ENCODE measurements at places on chromosomes 4 and X. TPM values are rescaled to one million over a fixed set of nuclear protein-coding genes. Genes with fewer than 3 reads are reported as not detected.

- DNase-seq, result no peak
These were observed 239.2 kb downstream of the DKK2 start for GRCh38 chr4:106796876-106797275.

Gene HMX1
- 0.39 TPM for total RNA-seq

Gene SLC10A4
- 8.4 TPM for total RNA-seq

DNA sequence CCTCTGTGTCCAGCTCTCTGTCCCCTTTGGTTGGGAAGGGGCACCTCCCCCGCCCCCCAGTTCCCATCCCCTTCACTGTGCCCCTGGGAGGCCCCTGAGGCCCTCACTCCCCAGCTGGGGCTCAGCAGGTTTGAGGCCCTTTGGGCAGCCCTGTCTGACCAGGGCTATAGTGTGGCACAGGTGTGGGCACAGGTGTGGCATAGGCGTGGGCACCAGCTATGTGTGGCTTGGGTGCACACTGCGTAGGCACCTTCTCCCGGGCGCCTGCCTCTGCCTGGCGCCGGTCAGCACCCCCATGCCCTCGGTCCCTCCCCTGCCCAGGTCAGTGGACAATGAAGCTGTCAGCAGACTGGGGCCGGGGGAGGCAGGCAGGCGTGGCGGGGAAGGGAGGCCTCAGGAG lies 7.5 kb upstream of the FGFR3 start:
- no peak for DNase-seq

GRCh38 chr4:163680386-163681098 lies 186.1 kb downstream of the TMA16 start:
- no peak for DNase-seq

Gene SPANXD
- not detected for total RNA-seq

GRCh38 chr4:186557486-186557885 lies 2.1 kb upstream of the MTNR1A start:
- no peak for DNase-seq

- no peak for DNase-seq
These were observed 449.7 kb downstream of the PCDH7 start for GRCh38 chr4:31169846-31170245.

Gene GAGE12H
- not detected for total RNA-seq

DNA sequence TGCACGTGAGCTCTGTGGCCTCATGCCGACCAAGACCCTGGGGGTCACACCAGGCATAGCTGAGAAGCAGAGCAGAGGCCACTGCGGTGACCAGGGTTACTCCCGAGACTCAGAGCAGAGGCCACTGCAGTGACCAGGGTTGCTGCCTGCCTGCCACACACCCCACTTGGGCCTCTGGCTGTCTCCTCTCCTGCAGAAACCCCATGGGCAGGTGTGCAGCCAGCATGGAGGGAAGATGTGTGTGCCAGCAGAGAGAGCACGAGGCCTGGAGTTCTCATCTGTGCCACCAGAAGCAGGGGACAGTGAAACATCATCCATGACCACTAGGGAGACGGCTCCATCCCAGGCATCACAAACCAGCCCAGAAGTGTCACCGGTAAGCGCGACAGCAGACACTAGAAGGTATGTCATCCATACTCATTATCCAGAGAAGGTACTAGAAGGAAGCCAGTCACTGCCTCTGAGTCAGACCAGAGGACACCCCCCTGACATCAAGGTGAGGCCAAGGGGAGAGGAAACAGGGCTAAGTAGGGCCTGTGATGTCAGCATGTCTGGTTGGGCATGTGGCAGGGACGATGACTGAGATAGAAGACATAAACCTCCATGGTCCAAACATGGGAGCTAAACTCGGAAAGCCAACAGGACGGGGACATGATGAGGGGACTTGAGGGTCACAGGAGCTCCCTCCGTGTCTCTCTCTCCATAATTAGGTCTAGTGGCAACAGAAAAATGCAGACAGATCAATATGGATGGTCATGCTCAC lies 24.2 kb upstream of the SPON2 start:
- no peak for DNase-seq

DNA sequence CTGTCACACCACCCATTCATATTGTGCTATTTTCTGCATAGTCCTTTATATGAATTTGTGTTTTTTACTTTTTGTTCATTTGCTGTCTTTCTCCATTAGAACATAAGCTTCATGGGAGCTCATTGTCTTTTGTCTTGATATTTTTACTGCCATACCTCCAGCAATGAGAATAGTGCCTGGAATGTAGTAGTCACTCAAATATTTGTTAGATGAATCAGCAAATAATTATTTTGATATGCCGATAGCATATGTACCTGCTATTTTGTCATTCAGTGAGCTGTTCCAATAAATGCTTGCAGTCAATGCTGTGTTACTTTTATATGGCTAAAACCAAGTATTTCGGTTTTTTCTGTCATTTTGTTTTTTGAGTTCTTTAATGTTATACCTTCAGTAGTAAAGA lies 43.5 kb upstream of the SLC25A31 start:
- DNase-seq, result peak; percentile 45

Gene SHROOM2
- total RNA-seq, result 5.3 TPM

Gene TLR10
- total RNA-seq, result 0.30 TPM

GRCh38 chr4:44415251-44415650 lies 33.4 kb downstream of the KCTD8 start:
- DNase-seq, result no peak

DNA sequence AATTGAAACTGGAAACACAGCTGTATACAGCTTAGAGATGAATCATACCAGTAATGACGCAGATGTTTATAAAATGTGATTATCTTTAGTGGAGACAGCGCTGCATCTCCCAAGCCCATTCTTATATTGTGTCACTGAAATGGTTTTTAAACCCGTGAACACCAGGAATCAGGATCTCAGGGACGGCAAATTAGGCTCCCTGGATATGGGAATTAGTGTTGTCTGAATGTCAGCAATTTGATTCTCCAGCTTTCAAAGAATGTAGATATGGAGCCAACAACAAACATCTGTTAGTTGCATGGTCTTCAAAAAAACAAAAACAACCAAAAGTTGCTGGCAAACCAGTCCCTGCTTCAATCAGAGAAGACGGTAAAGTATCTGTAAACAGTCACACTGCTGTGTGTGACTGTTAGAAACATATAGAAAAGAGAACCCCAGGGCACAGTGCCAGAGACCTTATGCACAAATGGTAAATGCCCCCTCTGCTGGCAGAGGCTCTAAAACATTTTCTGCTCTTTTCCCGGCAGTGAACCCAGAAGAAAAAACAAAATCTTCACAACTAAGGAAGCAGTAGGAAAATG lies 351.9 kb upstream of the FTHL17 start:
- DNase-seq, result no peak

DNA sequence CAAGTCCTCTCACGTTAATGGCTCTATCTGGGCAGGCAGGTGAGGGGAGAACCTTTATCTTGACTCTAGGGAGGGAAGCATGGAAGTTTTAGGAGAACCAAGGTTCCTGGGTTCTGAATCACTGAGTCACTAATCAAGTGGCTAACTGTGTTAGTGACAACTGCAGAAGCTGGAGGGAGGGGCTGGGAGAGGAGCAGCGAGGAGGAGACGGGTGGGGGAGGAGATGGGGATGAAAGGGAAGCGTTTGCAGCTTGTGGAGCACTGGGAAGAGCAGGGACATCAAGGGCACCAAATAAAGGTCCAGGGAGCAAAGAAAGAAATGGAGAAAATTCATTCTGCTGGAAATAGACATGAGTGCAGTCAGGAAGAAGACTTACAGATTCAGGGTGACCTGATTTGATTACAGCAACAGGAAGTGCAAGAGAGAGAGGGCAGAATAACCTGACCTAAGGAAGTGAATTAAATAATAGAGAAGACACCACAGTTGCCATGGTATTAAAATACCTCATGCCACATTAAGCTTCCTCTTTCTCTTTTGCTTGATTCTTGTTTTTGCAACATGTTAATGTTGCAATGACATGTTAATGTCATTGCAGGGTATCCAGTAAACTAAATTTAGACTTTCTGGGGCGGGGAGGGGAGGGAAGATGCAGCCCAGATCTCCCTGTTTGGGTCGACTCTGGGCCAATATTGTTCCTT lies 4.5 kb upstream of the SETD7 start:
- no peak for DNase-seq

Gene IL2
- 1.3 TPM for total RNA-seq

DNA sequence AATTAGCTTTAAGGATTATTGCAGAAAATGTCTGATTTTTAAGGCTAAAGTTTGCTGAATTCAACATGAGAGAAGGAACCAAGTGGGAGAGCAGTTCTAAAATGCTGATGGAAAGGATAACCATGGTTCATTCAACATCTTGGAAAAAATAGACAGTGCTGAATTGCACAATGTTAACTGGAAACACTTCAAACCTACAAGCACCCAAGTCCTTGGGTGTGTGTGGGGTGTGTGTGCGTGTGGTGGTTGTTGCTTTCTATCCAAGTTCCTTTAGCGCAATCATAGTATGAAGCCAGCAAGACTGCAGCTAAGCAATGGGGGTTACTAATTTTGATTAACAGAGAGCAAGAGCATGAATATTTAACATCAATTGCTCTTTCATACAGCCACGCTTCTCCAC lies 29.3 kb upstream of the SCOC start:
- DNase-seq, result no peak

DNA sequence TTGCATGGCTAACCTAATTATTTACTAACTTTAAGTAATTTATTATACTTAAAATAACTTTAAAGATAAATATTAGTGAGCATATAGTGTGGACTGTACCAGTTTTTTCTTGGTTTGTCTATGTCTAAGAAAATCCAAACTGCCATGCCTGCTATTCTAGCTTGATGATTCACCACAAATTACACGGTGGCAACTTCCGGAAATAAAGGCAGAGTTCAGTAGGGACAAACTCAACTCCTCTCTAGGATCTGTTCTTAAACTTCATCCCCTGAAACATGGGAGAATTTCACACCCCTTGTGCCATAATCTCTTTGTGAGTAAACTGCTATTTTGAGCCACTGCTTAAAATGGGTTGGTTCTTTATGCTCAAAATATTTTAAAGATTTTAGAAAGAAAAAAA lies 213.6 kb upstream of the NRK start:
- DNase-seq, result no peak

DNA sequence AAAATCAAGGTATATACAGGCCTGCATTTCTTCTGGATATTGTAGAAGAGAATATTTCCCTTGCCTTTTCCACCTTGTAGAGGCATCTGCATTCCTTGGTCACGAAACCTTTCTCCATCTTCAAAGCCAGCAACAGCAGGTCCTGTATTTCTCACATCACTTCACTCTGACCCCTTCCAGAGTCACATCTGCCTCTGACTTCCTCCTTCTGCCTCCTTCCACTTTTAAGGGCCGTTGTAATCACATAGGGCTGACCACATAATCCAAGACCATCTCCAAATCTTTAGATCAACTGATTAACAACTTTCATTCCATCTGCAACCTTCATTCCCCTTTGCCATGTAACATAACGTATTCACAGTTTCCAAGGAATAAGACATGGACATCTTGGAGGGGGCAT lies 38.3 kb upstream of the NDP start:
- DNase-seq, result no peak

DNA sequence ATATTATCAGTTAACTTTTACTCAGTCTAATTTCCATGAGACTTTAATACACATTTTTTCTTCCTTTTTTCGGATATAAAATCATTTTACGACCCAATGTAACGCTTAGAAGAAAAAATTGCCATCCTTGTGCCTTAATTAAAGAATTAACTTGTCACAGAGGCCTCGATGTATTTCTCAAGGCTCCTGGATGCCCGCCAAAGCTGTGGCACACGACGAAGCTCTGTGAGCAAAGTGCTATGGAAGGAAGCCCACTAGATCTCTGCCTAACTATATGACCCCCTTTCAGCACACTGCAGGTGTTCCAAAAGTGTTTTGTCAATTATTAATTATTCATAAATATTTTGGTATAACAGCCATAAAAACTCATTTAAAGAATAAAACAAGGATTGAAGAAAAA lies 54.4 kb downstream of the TAPT1 start:
- DNase-seq, result no peak

- DNase-seq, result no peak
These were observed 131.2 kb downstream of the HTR2C start for GRCh38 chrX:114715096-114715495.

All from HCT116 (cell line).